ENCODE measurements at places on chromosomes 12 and 14. TPM values are rescaled to one million over a fixed set of nuclear protein-coding genes. Genes with fewer than 3 reads are reported as not detected.

The INHBE gene
- 0.66 TPM for polyA plus RNA-seq

The NYNRIN gene
- 47.5 TPM for polyA plus RNA-seq

The KLHL33 gene
- polyA plus RNA-seq = 0.23 TPM

The MVK gene
- polyA plus RNA-seq = 23.9 TPM

The TRIAP1 gene
- polyA plus RNA-seq = 47.6 TPM

The SIX6 gene
- 0.05 TPM for polyA plus RNA-seq

The ADCY4 gene
- 21.6 TPM for polyA plus RNA-seq

The ACOT6 gene
- 0.39 TPM for polyA plus RNA-seq

The CFAP54 gene
- polyA plus RNA-seq = 4.6 TPM

The WNT5B gene
- polyA plus RNA-seq = 5.0 TPM

The DAO gene
- polyA plus RNA-seq = 1.1 TPM

The TSPAN9 gene
- 83.2 TPM for polyA plus RNA-seq

The FGD4 gene
- polyA plus RNA-seq = 14.5 TPM

The BEST3 gene
- polyA plus RNA-seq = 0.36 TPM

The DPY19L2 gene
- polyA plus RNA-seq = 54.6 TPM

The CCDC177 gene
- 0.05 TPM for polyA plus RNA-seq

The CLEC4A gene
- polyA plus RNA-seq = 3.6 TPM

The WIF1 gene
- polyA plus RNA-seq = 3.2 TPM

The CLEC2A gene
- not detected for polyA plus RNA-seq

The ZDHHC22 gene
- 0.55 TPM for polyA plus RNA-seq

The REM2 gene
- polyA plus RNA-seq = 1.9 TPM
